Activated naive CD8-positive, alpha-beta T cell treated with anti-CD3 and anti-CD28 coated beads, Interleukin-2, amount 50 U/mL, for 16 hours (primary cell): ENCODE measurements at places on chromosomes 11 and 22.

- no peak for DNase-seq
These were observed 22.0 kb downstream of the POU2F3 start for GRCh38 chr11:120261931-120262330.

GRCh38 chr11:10916665-10917064, 58.8 kb upstream of the ZBED5 start:
- DNase-seq: no peak

DNA sequence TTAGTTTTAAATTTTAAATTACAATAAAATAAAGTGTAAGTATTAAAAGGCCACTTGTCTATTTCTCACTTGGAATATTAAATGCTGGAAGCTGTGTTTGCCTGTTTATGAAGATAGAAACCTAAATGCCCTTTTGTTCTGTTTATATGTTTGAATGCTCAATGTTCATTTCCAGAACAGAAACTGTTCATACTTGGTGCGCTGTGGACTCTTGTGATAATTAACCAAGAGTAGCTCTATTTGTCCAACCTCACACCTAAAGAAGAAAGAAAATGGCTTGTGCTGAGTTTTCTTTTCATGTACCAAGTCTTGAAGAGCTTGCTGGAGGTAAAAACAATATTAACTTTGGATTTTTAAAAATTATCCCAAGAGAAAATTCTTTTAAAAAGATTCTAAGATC, 5.7 kb downstream of the C11orf54 start:
- DNase-seq: no peak

- no peak for DNase-seq
These were observed 16.3 kb downstream of the SUN2 start for GRCh38 chr22:38739300-38740055.

- no peak for DNase-seq
These were observed 9.0 kb downstream of the CLPB start for GRCh38 chr11:72425053-72425980.
